CD4-positive, alpha-beta T cell treated with Interleukin-1 beta for 1 hour (primary cell): ENCODE measurements at places on chromosomes 11 and 22.

DNA sequence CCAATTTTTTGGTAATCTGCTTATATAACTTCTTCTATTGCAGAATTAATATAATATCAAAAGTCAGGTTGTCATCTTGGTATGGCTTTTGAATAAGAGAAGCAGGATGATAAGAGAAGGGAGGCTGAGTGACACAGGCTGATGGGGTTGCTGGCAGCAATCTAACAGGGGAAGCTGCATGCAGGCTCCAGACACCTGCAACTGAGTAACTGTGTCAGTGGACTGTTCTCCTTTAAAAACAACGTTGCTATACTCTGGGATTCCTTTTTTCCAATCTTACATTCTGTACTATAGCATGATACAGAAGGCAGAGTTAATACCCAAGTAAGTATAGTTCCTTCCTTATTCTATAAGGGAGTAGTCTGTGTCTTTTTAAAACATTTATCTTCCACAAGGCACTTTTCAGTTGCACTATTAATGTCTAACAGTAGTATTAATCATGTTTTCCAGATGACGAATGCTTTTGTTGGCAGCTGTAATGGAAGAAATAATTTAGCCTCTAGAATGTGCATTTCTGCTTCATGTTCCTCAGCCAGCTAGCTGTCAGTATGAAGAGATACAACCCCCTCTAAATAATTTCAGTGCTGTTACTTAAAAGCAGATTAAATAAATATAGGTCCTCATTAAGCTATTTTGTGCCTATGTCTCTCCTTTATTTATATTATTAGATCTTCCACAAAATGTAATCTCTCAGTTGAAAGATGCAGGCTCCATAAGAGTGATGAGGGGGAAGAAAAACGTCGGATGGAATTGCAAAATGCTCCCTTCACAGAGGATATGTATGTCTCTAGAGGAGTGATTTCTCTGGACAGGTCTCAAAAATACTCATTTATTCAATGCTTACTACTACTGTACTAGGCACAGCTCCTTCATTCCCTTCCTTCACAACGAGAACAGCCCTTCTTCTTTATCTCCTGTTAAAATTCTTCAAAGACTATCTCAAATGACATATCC, 50.8 kb downstream of the ATG16L2 start:
- no peak for DNase-seq

- DNase-seq: no peak
Observed at GRCh38 chr22:30506507-30506968, 1.0 kb upstream of the SEC14L4 start.

DNA sequence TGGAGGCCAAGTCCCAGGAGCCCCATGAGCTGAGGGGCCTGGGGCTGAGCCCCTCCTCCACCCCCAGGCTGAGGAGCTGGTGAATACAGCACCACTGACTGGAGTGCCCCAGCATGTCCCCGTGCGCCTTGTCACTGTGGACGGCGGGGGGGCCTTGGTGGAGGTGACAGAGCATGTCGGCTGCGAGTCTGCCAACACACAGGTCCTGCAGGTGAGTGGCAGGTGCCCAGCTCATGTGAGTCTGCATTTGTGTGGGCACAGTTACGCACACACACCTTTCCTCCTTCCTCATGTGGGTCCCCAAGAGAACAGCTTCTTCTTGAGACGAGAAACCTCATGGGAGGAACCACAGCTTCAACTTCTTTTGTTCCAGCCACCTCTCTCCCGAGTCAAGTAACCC, 7.7 kb downstream of the TMEM132A start:
- DNase-seq: no peak

- DNase-seq: no peak
Observed at GRCh38 chr11:1197886-1198560, 24.8 kb upstream of the MUC5B start.

DNA sequence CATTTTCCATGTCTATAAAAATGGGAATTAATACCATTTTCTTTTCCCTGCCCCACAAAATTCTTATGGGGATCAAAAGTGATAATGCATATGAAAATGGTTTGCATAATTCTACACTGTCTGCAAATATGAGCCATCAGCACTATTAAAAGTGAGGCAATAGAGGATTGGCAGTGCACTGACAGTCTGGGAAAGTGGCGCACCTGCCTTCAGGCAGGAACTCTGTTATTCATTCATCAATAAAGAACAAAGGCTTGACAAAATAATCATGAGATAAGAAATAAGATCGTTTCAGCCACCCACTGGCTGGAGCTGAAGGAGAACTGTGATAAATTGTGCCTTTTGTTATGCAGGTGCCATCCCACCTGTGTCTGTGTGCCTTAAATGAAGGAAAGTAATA, 49.5 kb downstream of the ARFGAP2 start:
- no peak for DNase-seq

DNA sequence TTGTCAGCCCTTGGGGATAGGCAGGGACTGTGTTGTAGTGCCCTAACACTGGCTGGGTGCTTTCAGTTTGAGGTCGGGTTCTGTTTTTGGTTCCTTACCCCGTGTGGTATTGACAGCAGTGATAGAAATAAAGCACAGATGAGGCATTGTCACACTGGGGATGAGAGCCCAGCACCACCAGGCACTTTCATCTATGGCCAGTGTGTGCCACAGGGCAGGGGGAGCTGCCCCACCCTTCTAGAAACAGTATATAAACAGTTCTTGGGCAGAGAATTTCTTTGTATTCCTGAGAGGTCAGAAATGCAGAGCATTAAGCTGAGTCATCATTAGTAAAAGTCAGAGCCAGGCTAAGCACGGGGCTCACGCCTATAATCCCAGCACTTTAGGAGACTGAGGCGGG, 23.1 kb upstream of the CDC42EP2 start:
- no peak for DNase-seq

GRCh38 chr11:76371170-76371569, 9.8 kb downstream of the THAP12 start:
- DNase-seq: no peak

- DNase-seq: no peak
Observed at GRCh38 chr22:47653921-47654320, 891.5 kb downstream of the TBC1D22A start.

GRCh38 chr11:37817727-37818270, 1219.8 kb upstream of the RAG2 start:
- no peak for DNase-seq

DNA sequence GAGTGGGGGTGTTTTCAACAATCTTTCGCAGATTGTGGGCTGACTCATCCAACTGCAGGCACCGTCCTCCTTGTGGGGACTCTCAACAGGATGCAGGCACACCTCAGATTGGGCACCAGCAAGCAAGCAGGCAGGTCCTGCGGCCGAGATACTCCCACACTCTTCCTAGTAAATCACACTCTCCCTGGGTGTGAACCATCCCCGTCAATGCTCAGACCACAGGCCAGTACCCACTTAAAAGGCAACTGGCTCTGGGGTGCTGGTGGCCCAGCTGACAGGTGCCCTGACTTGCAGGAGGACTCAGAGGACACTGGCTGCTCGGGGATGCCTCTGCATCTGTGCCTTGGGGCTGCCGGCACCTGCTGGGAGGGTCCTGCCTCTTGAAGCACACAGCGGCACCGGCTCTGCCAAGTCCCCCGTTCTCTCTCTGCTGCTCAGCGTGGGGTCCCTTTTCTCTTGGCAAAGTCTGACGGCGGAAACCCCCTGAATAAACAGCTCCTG, 282.5 kb downstream of the CTTN start:
- no peak for DNase-seq

DNA sequence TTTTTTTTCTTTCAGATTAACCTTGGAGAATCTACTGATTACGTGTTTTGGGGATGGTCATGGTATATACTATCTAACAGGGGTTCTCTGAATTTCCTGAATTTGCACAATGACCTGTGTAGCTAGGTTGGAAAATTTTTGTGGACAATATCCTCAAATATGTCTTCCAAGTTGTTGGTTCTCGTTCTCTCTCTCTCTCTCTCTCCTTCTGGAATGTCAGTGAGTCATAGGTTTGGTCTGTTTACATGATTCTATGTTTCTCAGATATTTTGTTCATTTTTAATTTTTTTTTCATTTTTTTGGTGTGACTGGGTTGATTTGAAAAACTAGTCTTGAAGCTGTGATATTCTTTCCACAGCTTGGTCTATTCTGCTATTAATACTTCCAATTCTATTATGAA, 604.0 kb upstream of the ANO3 start:
- DNase-seq: no peak

DNA sequence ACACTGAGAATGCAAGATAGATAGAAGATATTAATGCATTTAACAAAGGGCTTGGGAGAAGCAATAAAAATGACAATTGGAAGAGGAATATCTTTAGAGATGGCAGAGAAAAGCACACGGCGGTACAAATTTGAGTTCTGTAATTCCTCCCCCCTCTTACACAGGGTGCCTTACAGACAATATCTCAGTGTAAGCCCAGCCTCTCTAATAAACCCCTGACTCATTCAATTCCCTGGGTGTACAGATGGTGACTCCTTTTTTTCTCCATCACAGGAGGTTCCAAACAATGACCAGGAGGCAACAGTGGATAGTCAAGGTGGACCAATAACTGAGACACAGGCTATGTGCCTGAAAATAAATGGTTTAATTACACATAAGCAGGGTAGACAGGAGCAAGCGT, 598.6 kb downstream of the OPCML start:
- no peak for DNase-seq

DNA sequence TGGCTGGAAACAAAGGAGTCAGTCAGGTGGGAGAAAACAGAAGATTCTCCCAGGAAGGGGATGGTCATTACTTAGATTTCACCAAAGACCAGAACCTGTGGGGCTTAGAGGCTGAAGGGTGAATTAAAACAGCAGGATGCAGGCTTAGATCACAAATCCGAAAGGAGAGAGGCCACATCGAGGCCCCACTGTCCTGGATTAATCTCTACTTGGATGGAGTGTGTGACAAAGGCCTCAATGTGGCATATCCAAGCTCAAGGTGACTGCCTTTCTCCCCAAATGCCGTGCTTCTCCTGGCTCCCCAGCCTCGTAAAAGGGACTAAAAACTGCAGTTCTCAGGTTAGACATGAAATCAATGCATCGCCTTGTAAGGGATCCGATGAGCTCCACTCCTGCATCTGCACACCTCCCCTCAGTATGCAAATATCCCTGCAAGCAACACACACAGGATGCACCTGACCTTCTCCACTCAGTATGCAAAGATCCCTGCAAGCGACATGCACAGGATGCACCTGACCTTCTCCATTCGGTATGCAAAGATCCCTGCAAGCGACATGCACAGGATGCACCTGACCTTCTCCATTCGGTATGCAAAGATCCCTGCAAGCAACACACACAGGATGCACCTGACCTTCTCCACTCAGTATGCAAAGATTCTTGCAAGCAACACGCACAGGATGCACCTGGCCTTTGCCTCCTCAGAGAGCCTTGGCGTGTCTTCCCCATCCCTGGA, 447.4 kb downstream of the BRD1 start:
- no peak for DNase-seq
